H9 (cell line): ENCODE measurements at places on chromosomes 12 and 14. TPM values are rescaled to one million over a fixed set of nuclear protein-coding genes. Genes with fewer than 3 reads are reported as not detected.

The ADGRD1 gene
- 0.09 and 0.52 TPM in 2 replicates for total RNA-seq

The SGPP1 gene
- 5.5 and 5.8 TPM in 2 replicates for total RNA-seq

The CLECL1 gene
- total RNA-seq: not detected in 2 replicates

The KRT7 gene
- 8.9 and 10.0 TPM in 2 replicates for total RNA-seq

The STON2 gene
- 56.0 and 62.9 TPM in 2 replicates for total RNA-seq

The SMCO2 gene
- total RNA-seq: 0.20 TPM in 2 replicates

The TGFB3 gene
- 0.20 and 0.37 TPM in 2 replicates for total RNA-seq

The HOXC9 gene
- not detected in 2 replicates for total RNA-seq

The KIF5A gene
- total RNA-seq: 17.7 and 18.5 TPM in 2 replicates

The RILPL1 gene
- total RNA-seq: 7.9 and 8.1 TPM in 2 replicates

The BCL11B gene
- total RNA-seq: 4.9 and 5.1 TPM in 2 replicates

The ANO4 gene
- total RNA-seq: 5.7 and 6.1 TPM in 2 replicates
